ENCODE measurements at places on chromosomes 16 and 17.

DNA sequence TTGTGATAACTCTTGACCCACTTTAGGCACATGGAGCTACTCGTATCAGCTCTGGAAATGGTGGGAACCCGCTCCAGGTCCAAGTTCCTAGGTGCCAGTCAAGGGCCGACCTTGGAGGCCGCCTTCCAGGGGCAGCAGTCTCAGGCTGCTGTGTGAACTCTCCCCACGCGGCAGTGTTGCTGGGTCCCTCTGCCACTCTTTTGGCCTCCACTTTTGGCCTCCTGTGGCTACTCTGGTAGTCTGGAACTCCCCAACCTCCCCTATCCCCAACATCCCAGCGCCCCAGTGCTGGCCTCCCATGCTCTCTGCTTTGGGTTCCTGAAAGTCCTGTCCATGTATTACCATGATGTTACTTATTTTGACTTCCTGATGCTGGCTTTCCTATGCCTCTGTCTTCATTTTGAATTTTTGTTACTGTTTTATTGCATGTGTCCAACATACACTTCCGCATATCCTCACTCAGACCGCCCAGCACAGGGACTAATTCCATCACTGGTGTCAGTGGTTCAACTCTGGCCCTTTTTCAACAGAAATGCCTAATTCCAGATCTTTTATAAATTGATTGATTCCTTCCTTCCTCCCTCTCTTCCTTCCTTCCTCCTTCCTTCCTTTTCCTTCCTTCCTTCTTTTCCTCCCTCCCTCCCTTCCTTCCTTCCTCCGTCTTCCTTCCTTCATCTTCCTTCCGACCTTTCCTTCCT lies 44.1 kb downstream of the COX4I1 start:
- DNase-seq, result no peak

- no peak for DNase-seq
These were observed 4.2 kb upstream of the MAP3K14 start for GRCh38 chr17:45320931-45321461.

DNA sequence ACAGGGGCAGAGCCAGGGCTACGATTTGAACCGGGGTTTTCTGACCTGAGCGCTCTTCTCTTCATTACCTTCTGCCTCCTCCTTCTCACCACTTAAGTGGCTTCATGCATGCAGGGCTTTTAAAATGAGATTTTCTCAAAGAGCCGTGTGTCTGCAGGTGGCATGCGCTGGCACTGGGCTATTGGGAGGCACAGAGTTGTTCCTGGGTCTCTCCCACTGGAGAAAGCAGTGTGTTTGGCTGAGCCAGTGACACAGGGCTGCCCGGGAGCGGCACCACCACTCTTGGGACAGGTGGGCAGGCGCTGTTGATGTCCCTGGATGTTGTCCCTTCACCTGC lies 218.8 kb upstream of the CHMP6 start:
- peak; percentile 58 for DNase-seq

GRCh38 chr17:81151278-81151677 lies 14.0 kb upstream of the PVALEF start:
- DNase-seq, result no peak

DNA sequence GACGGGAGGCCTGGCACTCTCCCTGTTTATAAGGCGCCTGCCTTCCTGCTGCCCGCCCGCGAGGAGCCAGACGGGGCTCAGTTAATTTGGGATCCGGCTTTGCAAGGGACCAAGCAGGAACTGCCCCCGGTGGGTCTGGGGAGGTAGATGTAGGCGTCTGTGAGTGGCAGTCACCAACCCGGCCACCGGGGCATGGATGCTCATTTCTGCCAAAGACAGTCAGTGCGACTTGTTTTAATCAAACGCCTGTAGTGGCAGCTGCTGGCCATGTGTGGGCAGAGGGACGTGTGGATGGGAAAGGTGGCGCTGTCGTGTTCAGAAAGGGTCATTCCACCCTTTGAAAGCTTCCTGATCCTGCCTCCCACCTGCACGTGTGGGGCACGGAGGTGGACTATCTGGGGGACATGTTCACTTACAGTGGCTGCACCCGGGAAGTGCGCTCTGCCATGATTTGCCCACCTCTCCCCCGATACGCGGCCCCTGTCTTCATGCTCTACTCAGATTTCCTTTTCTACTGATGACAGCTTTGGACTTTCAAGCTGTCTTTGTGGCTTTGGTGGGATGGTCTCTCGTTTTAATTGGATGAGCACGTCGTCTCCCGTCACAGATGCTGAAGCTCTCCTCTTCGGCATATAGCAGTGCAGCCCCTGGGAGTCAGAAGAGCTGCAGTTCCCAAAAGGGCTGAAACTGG lies 60.3 kb upstream of the CIBAR2 start:
- DNase-seq, result no peak

All from DMS79 (cell line).